Neural crest cell (in vitro differentiated cells): ENCODE measurements at places on chromosomes 7 and 10. TPM values are rescaled to one million over a fixed set of nuclear protein-coding genes. Genes with fewer than 3 reads are reported as not detected.

Gene CPA2
- total RNA-seq = 0.55 and 1.2 TPM in 2 replicates

Gene CDNF
- 1.1 and 1.5 TPM in 2 replicates for total RNA-seq

Gene WDFY4
- not detected in 2 replicates for total RNA-seq

Gene GARIN1A
- total RNA-seq = 1.8 and 1.9 TPM in 2 replicates

Gene TBX20
- 4.6 and 5.5 TPM in 2 replicates for total RNA-seq

Gene FAM241B
- total RNA-seq = 11.6 and 12.5 TPM in 2 replicates

- no peak overlapping the region for H3K27ac ChIP-seq
- DNase-seq = no peak
- H3K4me1 ChIP-seq = peaks cover 14% of the 10 kb centered on the region
- no peaks in the 10 kb centered on the region for H3K27me3 ChIP-seq
- H3K4me3 ChIP-seq = no peak overlapping the region
- H3K36me3 ChIP-seq = no peaks in the 10 kb centered on the region
Observed at GRCh38 chr7:40833888-40834234, 699.1 kb downstream of the SUGCT start.

GRCh38 chr10:28177944-28178637, 124.8 kb downstream of the MPP7 start:
- H3K4me1 ChIP-seq = peaks cover 5% of the 10 kb centered on the region
- H3K27ac ChIP-seq = no peak overlapping the region
- H3K4me3 ChIP-seq = no peak overlapping the region
- H3K36me3 ChIP-seq = no peaks in the 10 kb centered on the region

- H3K36me3 ChIP-seq = no peaks in the 10 kb centered on the region
- H3K4me3 ChIP-seq = no peak overlapping the region
- H3K4me1 ChIP-seq = peaks cover 25% of the 10 kb centered on the region
Observed at GRCh38 chr10:124152139-124153022, 59.0 kb upstream of the CHST15 start.

DNA sequence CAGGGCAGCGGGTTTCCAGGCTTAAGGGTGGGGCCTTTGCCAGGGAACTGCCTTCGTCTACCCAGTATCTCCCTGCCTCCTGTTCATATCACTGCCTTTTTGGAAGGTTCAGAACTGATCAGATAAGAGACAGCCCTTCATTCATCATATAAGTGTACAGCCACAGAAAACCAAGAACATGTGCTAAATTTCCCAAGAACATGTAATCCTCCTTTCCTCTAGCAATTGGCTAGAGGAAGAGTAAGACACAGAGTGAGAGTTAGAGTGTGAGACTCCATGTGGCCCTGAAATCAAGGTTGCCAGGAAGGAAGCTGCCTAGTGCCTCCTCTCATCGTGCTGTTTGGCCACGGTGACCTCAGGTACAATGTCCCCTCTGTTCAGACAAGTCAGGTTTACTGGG, 770.9 kb downstream of the TNS3 start:
- H3K36me3 ChIP-seq = peaks cover 5% of the 10 kb centered on the region
- peak overlapping the region; percentile 48 for H3K27ac ChIP-seq
- DNase-seq = no peak
- H3K27me3 ChIP-seq = no peaks in the 10 kb centered on the region

GRCh38 chr10:62669341-62669740, 135.2 kb upstream of the ADO start:
- DNase-seq = no peak
- no peaks in the 10 kb centered on the region for H3K27me3 ChIP-seq
- no peaks in the 10 kb centered on the region for H3K36me3 ChIP-seq

GRCh38 chr10:70197235-70197945, 27.1 kb upstream of the SAR1A start:
- no peaks in the 10 kb centered on the region for H3K27me3 ChIP-seq
- H3K27ac ChIP-seq = peak overlapping the region; percentile 67
- no peak overlapping the region for H3K4me3 ChIP-seq
- no peaks in the 10 kb centered on the region for H3K4me1 ChIP-seq
- no peak for DNase-seq
- H3K36me3 ChIP-seq = peaks cover 42% of the 10 kb centered on the region

GRCh38 chr7:73612598-73613269, 11.6 kb downstream of the MLXIPL start:
- peak overlapping the region; percentile 48 for H3K27ac ChIP-seq
- peaks cover 11% of the 10 kb centered on the region for H3K27me3 ChIP-seq
- no peaks in the 10 kb centered on the region for H3K36me3 ChIP-seq

- no peaks in the 10 kb centered on the region for H3K36me3 ChIP-seq
- peak overlapping the region; percentile 77 for H3K4me3 ChIP-seq
Observed at GRCh38 chr7:104328970-104329825, 795 bp downstream of the LHFPL3 start.

- peak overlapping the region; percentile 19 for H3K27ac ChIP-seq
- DNase-seq = no peak
- peaks cover 11% of the 10 kb centered on the region for H3K4me1 ChIP-seq
- H3K36me3 ChIP-seq = no peaks in the 10 kb centered on the region
- H3K4me3 ChIP-seq = no peak overlapping the region
Observed at GRCh38 chr10:33889371-33889770, 554.9 kb upstream of the NRP1 start.

GRCh38 chr7:125605241-125605640, 675.6 kb upstream of the POT1 start:
- no peak overlapping the region for H3K27ac ChIP-seq
- no peaks in the 10 kb centered on the region for H3K27me3 ChIP-seq
- H3K4me1 ChIP-seq = no peaks in the 10 kb centered on the region
- DNase-seq = no peak
- no peak overlapping the region for H3K4me3 ChIP-seq
